ENCODE measurements at places on chromosomes 5 and 9.

GRCh38 chr5:83718195-83718825 lies 2.3 kb downstream of the HAPLN1 start:
- peak; percentile 78 for DNase-seq

DNA sequence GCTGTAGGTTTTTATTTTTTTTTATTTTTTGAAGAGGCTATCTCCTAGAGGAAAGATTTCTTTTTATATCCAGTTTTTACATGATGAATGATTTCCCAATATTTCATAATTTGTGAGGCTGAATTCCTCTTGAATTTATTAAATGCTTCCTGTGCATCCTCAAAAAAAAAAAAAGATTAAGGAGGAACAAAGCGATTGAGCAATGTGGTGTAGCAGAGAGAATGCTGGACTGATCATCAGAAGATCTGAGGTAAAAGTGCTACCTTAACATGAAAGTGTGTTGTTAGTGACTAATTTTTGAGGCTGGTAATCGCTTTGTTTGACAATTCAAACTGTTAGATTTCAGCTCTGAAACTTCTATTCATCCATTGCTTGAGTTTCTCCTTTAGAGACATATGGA lies 125.1 kb downstream of the ESM1 start:
- no peak for DNase-seq

DNA sequence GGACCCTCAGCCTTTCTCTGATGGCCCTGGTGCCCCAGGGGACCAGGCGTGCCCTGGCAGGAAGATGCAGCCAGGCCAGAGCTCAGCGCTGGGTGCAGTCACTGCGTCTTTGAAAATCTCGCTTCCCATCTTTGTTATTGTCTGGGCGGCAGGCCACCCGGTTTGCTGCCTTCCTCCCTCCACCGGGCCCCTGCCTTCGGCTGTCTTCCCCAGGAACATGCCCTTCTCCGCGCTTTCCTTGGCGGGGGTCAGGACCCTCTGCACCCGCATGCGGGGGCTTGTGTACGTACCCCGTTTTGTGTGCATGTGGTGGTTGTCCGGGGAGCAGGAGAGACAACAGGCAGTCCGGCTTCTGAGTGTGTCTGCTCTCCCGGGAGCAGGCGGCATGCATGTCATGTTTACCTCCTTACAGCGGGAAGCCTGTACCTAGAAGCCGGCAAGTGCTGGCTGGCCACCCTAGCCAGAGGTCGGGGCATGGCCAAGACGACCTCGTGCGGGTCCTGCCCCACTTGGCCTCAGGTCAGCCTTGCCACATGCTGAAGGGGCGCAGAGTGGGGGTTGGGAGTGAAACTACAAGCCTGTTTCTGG lies 49.5 kb downstream of the DAB2IP start:
- no peak for DNase-seq

- no peak for DNase-seq
These were observed 16.9 kb upstream of the UBAP2 start for GRCh38 chr9:34065541-34065940.

GRCh38 chr9:98306384-98307145 lies 51.1 kb upstream of the TBC1D2 start:
- no peak for DNase-seq

- no peak for DNase-seq
These were observed 32.6 kb downstream of the MAPK9 start for GRCh38 chr5:180259260-180259611.

DNA sequence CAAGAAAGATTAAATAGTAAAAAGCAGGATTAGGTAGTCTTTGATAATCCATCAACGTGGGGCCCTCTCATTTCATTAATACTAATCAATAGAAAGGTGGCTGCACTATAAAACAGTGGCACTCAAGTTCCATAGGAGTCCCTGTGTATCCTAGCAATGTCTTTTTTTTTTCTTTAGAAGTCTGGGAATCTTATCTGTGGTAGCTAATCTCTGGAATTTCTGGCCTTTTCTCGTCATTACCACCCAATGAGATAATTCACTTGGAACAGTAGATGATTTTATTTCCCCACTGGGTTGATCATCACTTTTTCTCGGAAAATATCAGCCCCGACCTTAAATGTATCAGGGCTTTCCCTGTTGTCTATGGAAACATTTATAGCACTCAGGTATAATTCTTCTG lies 86.8 kb upstream of the CDH6 start:
- DNase-seq: no peak

DNA sequence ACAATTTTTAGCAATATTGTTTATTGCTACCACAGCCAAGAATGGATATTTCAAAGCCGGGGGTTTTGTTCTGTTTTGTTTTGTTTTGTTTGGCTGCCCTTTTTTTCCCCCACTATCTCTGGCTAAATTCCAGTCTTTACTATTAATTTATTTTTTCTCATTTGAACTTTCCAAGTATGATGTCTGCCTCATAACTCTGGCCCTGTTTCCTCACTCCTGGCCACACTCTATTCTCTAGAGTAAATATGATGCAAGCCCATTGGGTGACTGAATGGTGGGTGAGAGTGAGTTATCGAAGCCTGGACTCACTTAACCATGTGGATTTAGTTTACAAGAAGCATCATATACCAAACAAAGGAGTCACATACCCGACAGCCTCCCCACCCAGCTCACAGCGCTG lies 41.9 kb downstream of the WDR36 start:
- no peak for DNase-seq

GRCh38 chr5:1755321-1755949 lies 44.2 kb downstream of the MRPL36 start:
- DNase-seq: no peak

- no peak for DNase-seq
These were observed 4.7 kb downstream of the SARDH start for GRCh38 chr9:133733421-133733795.

- DNase-seq: no peak
These were observed 94.5 kb downstream of the TTLL11 start for GRCh38 chr9:121998513-121999049.

DNA sequence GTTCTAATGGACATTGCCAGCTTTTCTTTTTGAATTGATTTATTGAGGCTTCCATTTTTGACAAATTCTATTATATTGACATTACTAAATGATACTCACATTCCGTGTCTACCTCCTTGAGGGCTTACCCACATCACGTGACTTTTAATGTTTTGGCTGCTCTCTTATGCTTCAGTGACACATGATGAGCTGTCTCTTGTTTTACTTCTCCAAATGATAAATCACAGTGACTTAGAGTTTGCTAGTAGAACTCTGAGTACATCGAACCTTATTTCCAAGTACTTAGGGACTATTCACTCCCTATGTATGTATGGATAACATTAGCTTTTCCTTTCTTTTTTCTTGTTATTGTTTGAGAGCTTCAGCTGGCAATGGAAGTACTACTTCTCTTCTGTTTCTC lies 169.8 kb upstream of the KCNN2 start:
- no peak for DNase-seq

DNA sequence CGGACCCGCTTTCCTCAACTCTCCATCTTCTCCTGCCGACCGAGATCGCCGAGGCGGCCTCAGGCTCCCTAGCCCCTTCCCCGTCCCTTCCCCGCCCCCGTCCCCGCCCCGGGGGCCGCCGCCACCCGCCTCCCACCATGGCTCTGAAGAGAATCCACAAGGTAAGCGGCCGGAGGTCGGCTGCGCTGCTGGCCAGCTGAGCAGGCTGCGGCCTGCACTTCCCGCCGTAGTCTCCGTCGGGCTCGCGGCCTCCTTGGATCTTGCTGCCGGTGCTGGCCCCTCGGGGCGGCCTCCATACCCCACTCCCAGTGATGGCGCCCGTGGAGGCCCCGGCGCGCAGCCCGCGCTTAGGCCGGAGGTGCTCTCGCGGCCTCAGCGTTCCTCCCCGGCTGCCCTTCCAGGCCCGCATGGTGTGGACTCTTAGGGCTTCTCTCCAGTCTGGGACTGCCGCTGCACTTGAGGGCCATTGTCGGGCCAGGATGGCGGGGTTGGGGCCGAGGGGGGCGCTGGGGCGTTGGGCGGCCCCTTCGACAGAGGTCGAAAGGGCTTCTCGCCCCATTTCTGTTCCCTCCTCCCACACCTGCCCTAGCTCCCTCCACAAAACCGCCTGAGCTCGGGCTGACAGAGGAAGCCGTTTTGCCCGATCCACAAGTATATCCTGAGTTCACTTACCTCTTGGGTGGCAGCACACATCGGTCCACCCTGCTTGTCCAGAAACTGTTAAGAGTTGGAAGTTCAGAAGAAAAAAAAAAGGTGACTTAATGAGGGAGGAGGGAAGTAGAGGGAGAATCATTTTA lies 714 bp downstream of the UBE2D2 start:
- peak; percentile 65 for DNase-seq

DNA sequence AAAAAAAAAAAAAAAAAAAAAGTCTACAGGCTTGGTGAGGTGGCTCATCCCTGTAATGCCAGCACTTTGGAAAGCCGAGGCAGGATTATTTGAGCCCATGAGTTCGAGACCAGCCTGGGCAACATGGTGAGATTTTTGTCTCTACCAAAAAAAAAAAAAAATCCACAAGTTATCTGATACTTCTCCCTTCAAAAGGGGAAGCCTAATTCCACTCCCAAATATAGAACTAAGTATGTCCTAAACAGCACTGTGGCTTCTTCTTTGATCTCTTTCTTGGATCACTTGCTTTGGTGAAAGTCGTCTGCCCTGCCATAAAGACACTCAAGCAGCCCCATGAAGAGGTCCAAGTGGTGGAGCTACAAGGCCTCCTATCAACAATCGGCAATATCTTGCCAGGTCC lies 18.8 kb upstream of the STING1 start:
- no peak for DNase-seq

- no peak for DNase-seq
These were observed 61.6 kb downstream of the PSAT1 start for GRCh38 chr9:78358329-78359051.

DNA sequence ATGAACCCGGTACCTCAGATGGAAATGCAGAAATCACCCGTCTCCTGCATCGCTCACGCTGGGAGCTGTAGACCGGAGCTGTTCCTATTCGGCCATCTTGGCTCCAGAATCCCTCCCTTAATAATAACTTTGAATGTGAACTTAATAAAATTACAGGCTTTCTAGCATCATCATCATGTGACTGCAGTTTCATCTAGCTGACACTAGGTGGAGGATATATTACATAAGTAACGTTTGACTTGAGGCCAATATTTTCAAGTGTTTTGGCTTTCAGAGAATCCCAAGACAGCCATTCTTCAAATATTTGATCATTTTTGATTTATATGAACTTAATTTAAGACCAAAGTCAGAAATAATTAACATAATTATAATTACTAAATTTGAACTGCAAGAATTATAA lies 474.9 kb upstream of the CDH10 start:
- peak; percentile 13 for DNase-seq

- no peak for DNase-seq
These were observed 75.7 kb upstream of the PIK3R1 start for GRCh38 chr5:68139611-68140441.

- DNase-seq: no peak
These were observed 98.9 kb downstream of the MAP1B start for GRCh38 chr5:72206160-72206559.

DNA sequence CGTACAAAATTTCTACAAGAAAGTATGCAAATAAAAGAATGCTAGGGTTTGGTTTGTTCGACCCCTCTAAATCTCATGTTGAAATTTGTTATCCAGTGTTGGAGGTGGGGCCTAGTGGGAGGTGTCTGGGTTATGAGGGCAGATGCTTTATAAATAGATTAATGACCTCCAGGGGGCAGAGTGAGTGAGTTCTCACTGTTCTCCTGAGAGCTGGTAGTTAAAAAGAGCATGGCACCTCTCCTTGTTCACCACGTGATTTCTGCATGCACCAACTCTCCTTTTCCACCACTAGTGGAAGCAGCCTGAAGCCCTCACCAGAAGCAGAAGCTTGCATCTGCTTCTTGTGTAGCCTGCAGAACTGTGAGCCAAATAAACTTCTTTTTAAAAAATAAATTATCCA lies 50.4 kb upstream of the FAM170A start:
- peak; percentile 78 for DNase-seq

- no peak for DNase-seq
These were observed 31.6 kb downstream of the PRLR start for GRCh38 chr5:35198686-35199085.

DNA sequence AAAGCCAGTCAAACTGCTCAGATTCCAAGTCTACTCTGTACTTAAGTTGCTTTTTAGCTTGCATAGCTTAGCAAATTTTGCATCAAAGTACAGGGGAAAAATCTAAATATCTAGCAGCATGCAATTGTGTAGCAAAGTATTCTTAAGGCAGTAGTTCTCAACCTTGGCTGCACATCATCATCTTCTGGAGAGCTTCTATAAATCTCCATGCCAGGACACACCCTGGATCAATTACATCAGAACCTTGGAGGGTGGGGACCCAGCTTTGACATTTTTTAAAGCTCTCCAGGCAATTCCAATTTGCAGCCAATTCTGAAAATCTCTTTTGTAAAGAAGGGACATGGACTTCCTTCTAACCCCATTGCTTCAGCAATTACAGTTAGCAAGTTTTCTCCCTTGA lies 187.5 kb downstream of the SNCAIP start:
- DNase-seq: no peak

DNA sequence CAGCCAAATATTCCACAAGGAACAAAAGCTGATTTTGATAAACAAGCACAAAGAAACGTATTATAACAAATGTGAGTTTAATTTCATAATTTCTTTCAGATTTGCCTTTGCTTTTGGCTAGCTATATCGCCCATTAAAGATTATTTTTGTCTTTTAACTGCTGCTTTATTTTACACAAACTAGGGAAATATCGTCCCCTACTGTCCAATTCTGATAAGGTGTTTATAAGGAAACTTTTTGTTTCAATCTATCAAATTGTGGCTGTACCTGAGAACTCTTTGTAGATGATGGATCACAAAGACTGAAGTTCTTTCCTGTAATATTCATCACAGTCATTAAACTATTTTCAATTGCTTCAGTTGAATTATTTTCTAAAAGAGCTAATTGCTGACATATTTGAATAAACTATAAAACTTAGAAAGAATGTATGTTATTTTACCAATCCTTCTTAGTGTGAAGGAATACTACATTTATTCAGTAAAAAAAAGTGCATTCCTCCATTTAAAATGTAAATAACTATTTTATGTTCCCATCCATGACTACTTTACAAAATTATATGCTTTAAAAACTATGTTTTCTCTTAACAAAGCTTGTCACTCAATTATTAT lies 431.3 kb upstream of the ITGA1 start:
- peak; percentile 30 for DNase-seq

- no peak for DNase-seq
These were observed 180.5 kb upstream of the SH3GL2 start for GRCh38 chr9:17398350-17398749.

- no peak for DNase-seq
These were observed 31.0 kb upstream of the ZFR start for GRCh38 chr5:32475334-32476097.

DNA sequence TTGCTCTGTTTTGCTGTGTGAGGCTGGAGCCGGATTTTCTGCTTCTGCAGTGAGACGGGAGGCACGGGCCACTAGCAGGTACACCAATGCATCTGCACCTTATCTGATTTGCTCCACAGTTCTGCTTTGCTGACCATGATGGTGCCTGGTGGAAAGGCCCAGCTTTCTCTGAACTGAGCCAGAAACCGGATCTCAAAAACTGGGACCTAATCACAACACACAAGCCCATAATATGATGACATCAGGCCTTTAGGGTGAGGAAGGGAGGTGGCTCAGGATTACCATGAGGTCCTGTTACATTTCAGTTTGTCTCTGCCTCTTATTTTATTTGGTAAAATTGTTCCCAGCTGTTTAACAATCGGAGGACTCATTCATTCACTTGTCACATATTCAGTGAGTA lies 49.8 kb downstream of the FGF1 start:
- DNase-seq: no peak

- no peak for DNase-seq
These were observed 50.9 kb upstream of the DMRTA1 start for GRCh38 chr9:22395687-22396141.

All from RPMI8226 (cell line).